ENCODE measurements at places on chromosomes 5 and 9.

DNA sequence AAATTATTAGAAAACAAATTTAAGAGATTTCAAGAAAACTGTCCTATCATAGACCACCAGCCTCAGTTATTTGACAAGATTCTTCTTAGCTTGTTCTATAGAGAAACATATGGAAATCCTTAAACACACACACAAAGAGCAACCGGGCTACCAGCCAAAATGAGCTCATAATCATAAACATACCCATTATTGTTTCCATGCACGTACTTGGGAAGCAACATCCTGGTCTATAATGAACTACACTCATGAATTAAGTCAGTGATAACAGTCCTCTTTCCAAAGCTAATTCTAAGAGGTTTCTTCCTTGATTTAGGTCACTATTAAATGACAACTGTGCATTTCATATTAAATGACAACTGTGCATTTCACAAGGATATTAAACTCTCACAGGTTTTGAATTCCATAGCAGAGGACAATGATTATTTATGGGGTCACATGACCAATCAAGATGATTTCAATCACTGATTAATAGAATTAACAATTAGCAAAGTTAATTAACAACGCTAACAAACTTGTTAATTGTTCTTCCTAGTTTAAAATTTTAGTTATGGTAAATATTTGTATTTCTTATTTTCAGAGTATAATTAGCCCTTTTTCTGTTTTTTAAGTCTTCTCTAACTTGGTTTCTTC, 77.0 kb downstream of the OXCT1 start:
- no peak for DNase-seq

- no peak for DNase-seq
Observed at GRCh38 chr5:31283326-31283725, 89.8 kb downstream of the CDH6 start.

- DNase-seq: peak; percentile 60
Observed at GRCh38 chr9:137095664-137096517, 9.1 kb downstream of the MAN1B1 start.

DNA sequence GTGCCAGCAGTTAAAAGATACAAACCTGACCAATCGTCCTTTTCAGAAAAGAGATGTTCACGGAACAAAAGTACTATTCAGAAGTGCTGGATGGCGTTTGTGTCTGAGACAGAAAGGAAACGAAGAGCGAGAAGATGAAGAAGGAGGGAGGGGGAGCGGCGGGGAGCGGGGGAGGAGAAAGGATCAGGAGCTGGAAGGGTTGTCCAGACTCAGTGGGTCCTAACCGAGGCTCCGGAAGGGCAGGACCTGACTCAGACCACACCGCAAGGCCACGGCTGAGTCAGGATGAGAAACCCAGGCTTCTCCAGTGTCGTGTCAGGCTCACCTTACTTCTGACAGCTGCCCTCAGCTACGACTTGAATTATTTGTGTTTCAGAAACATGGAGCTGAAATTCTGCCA, 46.2 kb downstream of the PAX5 start:
- no peak for DNase-seq

DNA sequence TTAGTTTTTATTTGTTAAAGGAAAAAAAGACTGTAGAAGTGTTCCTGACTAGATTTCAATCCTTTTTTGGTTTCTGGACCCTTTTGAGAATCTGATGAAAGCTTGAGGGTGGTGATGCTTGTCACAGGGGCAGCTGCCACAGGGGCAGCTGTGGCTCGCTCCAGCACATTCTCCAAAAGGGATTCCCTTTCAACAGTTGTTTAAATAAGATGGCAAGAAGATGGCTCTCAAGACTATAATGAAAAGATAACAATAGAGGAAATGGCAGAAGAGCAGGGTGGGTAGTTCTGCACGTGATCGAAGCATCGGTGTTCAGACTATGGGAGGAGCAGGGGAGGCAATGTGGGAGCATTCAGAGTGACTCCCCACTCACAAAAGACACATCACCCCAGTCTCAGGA, 46.5 kb upstream of the TNFAIP8 start:
- DNase-seq: no peak

DNA sequence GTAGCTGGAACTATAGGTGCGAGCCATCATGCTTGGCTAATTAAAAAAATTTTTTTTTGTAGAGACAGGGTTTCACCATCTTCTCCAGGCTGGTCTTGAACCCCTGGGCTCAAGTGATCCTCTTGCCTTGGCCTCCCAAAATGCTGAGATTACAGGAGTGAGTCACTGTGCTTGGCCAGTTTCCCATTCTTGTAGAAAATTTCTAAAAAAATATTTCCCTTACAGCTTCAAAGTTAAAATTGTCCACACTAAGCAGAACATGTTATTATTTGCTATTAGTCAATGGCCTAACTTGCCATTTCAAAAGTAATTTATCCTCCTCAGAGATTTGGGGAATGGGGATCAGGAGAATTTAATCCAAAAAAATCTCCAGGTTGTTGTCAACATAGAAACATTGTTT, 40.1 kb downstream of the SLC38A9 start:
- DNase-seq: no peak

DNA sequence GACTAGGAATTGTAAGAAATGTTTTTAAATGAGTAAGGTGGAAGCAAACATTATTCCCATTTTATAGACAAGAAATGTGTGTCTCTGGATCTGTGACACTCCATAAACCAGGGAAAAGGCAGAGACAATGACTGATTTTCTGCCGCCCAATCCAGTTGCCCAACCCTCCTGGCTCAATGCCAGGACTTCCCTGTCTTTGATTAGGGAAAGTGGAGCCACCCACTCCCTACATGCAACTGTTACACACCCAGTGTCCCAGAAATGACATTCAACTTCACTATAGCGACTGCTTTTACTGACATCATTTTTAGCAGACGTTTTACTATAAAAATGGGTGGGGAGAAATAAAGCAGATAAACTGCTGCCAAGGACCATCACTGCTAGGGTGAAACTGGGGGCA, 79.7 kb downstream of the THBS4 start:
- DNase-seq: no peak

DNA sequence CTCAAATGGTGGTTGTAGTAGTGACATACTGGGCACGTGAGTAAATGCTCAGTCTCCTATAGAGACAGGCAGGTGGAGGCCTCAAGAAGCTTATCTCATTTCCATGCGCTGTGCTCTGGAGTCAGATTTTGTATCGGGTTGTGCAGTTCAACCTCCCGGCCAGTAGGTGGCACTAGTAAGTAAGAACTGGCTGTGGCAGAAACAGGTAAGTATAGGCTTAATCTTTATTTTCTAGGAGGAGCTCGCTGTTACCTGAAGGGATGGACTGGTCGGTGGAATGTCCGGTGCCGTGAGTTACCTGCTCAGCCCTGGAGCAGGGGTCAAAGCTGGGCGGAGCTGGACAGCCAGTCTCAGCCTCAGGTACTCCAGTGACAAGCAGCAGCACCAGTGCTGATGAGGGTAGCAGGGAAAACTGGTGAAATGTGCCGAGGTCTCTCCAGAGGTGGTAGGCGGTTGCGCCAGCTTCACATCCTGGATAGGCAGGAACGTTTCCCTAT, 880.1 kb upstream of the SEMA6A start:
- DNase-seq: peak; percentile 59

DNA sequence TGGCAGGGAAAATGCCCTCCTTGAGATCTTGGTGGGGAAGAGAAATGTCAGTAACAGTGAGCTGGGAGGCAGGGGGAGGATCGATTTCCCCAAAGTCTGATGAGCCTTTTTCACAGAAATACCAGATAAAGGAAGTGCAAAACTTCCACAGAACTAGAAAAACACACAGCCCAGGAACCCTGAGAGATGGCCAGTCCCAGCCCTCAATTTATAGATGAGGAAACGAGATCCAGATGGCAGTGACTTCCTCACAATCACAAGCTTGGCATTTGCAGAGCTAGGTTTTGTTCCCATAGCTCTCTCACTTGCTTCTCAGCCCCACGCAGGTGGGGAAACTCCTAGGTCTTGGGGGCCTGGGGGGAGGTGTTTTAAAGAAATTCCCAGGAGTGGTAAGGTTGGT, 3.8 kb upstream of the GGTA1 start:
- no peak for DNase-seq

- DNase-seq: no peak
Observed at GRCh38 chr9:113711251-113711650, 164.9 kb upstream of the ZNF618 start.

DNA sequence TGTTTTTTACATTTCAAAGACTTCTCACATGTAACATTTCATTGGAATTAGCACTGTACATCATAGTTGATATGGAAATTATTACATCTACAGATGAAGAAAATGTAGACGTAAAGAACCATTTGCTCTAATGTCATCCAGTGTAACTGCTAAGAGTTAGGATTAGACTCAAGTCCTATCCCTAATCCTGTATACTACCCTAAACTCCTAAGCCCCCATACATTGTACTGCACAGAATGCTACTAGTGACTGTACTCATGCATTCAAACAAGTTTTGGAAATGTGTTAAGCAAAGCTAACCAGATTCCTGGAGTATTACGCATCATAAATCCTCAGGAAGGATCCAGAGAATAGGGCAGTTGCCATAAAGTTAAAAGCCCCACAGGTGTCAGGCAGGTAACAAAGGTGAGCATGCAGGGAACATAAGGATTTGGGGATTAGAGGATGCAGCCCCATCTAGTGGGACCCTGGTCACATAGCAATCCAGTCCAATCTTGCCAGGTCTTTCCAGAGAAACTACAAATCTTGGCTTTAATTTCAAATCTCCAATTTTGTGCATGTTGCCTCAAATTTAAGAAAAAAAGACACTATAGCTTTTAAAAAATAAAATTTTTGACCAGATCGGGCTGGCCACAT, 32.0 kb downstream of the HAVCR1 start:
- DNase-seq: peak; percentile 43

DNA sequence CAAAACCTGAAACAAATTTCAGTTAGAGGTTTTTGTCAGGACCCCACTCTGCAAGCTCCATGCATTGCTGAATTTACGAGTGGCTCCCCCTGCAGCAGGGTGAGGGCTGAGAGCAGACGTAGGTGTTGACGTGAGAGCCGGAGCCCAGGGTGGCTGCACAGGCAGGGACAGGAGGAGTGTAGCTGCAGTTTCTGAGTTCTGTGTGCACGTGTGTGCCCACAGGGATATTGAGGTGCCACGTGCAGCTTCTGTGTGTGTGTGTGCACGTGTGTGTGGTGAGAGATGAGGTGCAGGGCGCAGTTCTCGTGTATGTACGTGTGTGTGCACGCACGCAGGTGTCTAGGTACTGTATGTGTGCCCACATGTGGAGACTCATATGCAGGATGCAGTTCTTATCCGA, 14.6 kb downstream of the PLEKHG4B start:
- DNase-seq: no peak

GRCh38 chr5:81860778-81861177, 109.9 kb upstream of the SSBP2 start:
- no peak for DNase-seq

GRCh38 chr5:6840136-6840793, 127.0 kb downstream of the TENT4A start:
- DNase-seq: no peak

GRCh38 chr9:81574405-81574804, 114.9 kb downstream of the TLE1 start:
- no peak for DNase-seq

- no peak for DNase-seq
Observed at GRCh38 chr9:114935119-114935518, 4.7 kb upstream of the TNFSF8 start.

- no peak for DNase-seq
Observed at GRCh38 chr9:21943464-21943863, 50.7 kb downstream of the CDKN2A start.

GRCh38 chr9:129761293-129761900, 8.6 kb upstream of the PTGES start:
- no peak for DNase-seq

GRCh38 chr5:120568711-120569110, 104.6 kb downstream of the PRR16 start:
- no peak for DNase-seq

- no peak for DNase-seq
Observed at GRCh38 chr9:106728860-106729259, 134.1 kb upstream of the ZNF462 start.

DNA sequence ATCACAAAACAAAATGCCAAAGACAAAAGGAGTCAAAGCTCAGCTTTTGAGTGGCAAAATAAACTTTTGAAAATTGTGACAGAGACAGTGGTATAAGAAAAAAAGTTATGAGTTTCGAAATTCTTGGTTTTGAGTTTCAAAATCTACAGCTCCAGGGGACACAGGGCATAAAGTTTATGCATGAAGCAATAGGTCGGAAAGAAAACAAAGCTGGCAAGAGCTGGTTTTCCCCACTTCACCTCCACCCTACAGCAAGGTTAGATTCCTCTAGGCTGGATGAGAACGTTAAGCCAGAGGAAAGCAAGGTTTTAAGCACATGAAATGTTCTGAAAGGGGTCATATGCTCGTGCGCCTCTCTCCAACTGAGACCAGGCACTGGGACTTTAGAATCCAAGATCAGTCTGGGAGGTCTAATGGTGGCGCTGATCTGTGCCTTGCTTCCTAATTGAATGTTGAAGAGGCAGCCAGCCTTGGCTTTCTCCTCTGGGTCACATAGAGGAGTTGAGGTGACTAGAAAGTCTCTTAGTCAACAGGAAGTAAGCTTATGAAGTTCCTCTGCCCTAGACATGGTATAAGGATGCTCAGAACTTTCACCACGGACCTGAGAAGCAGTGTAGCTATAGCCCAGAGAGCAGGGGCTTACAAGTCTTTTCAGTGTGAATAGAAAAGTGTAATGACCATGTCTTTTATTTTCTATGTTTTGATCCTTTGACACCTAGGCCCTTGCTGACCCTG, 167.7 kb upstream of the DMAC1 start:
- no peak for DNase-seq

DNA sequence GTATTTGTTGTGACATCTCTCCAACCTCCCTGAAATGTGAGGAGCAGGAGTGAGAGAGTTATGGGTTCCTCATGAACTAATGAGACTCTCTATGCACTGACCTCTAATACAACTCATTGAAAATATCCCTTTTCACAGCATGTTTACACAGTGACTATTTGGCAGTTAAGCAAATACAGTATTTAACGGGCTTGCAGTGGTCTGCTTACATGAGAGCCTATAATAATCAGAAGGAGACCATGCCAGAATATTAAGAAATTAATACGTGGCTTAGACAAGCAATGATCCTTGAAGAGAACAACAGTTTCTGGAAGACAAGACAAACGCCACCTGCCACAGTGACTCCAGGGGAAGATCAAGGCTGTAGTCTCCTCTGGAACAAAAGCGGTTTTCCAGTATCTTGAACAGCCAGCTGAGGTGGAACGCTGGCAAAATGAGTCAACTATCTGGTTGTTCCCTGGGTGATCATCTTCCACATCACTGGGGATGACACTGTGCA, 424.5 kb downstream of the DMAC1 start:
- no peak for DNase-seq

- no peak for DNase-seq
Observed at GRCh38 chr5:172802567-172803176, 31.4 kb upstream of the ERGIC1 start.

- peak; percentile 79 for DNase-seq
Observed at GRCh38 chr9:8857068-8857925, 1057.7 kb upstream of the DMAC1 start.

Measured in D341Med (cell line).